ENCODE measurements at places on chromosomes 1 and 21.
A peak's percentile ranks its signal among the peaks of the same experiment; 100 is the strongest.

GRCh38 chr1:168477792-168478191 lies 66.0 kb downstream of the XCL2 start:
- no peak for DNase-seq

GRCh38 chr1:237050915-237051314 lies 8.9 kb downstream of the RYR2 start:
- DNase-seq, result no peak

GRCh38 chr1:108208724-108209446 lies 8.7 kb upstream of the SLC25A24 start:
- no peak for DNase-seq

- DNase-seq, result no peak
Measured at GRCh38 chr1:37725851-37726613, 33.7 kb downstream of the CDCA8 start.

DNA sequence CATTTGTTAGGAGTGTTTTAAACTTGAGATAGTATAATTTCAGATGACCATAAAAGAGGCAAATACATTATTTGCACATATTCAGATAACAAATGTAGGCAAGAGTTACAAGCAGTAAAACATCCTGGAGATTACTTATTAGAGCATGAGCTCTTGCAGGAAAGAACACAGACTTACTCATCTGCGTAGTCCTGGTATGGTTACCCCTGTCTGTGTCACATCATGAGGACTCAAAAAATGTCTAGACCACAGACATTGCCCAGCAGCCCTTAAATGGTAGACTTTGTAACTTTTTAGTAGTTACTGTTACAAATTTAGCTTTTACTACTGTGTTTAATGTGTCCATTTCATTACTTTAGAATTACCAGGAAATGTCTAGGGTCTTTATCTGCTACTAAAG lies 12.8 kb downstream of the CACHD1 start:
- no peak for DNase-seq

DNA sequence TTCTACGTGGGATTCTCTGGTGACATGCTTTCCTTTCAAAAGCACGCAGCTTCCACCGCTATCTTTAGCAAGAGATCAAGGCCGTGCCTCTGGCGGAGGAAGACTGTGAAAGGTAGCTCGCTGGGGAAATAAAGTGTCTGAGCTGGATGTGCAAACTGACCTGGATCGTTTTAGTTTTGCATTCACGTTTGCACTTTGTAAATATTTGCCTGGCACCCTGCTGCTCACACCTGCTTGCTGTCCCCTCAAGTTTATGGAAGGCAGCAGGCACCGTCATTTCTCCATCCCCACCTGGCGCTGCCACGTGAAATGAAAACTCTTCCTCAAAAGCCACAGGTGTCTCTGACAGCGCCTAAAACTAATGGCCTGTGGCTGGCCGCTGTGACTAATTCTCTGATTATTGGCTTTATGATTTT lies 44.0 kb upstream of the TARDBP start:
- DNase-seq, result no peak

GRCh38 chr1:145714524-145715111 lies 4.7 kb upstream of the CD160 start:
- DNase-seq, result no peak

DNA sequence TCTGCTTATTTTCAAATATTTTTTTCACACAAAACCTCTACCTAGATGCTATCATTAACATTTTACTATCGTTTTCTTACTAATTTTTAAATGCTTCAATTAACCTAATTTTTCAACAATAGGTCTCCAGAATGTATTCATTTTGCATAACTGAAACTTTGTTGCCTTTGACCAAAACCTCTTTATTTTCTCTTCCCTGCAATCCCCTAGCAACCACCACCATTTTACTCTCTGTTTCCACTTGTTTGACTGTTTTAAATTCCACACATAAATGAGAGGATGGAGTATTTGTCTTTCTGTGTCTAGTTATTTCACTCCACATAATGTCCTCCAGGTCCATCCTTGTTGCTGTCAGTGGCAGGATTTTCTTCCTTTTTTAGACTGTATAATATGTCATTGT lies 9.5 kb upstream of the F13B start:
- DNase-seq, result no peak

GRCh38 chr21:27700974-27701614 lies 734.2 kb upstream of the ADAMTS5 start:
- DNase-seq, result peak; percentile 95

DNA sequence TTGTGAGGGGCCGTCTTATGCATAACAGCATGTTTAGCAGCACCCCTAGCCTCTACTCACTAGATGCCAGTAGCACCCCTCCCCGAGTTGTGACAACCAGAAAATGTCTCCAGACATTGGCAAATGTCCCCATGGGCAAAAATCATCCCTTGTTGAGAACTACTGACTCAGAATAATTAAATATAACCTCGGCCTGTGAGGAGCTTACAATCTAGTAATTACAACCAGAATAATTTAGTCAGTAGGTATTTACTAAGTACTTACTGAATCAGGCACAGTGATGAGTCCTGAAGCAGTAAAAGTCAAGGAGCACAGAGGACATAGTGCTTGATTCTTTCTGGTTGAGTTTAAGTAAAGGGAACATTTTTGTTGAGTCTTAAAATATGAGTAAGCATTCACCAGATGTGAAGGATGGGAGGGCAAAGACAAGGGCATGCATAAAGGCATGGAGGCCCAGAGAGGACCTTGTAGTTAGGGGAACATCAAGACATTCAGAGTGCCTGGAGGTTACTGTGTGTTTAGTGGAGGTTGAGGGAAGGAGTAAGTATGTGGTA lies 44.1 kb upstream of the KCNQ4 start:
- peak; percentile 54 for DNase-seq

- DNase-seq, result peak; percentile 42
Measured at GRCh38 chr1:178818416-178818815, 52.5 kb downstream of the ANGPTL1 start.

GRCh38 chr21:44304877-44305293 lies 5.0 kb downstream of the PFKL start:
- DNase-seq, result peak; percentile 72

DNA sequence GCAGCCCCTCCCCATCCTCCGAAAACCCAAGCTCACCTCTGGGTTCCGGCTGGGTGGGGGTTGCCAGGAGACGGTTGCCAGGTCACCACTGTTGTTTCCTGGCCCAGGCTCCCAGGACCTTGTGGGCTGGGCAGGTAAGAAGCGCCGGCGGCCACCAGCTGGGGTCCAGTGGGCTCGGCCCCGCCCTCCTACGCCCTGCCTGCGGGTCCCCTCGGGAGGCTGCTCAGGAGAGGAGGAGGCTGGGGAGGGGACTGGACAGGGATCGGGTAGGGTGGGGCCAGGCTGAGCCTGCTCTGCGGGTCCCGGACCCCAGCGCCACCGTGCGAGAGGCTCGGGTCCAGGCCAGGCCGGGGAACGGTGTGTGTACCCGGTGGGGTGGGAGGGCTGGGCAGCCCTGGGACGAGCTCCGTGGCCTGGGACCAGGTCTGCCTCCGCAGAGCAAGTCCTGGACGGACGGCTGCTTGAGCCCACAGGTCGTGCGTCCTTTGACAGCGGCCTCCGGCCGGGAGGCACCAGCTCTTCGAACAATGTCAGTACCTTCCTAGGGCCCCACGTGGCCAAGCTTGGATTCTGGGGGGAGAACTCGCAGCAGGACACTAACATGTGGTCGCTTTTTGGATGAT lies at the start of gene TTLL10:
Gene TTLL10 (plus strand): TSS at position 88 of the 623 bp plus-strand sequence. CDS start 5,336 bp downstream, outside the sequence.
- no peak for DNase-seq

- no peak for DNase-seq
Measured at GRCh38 chr1:47774986-47775834, 222.0 kb downstream of the TRABD2B start.

GRCh38 chr1:23100074-23100748 lies 68.4 kb downstream of the LUZP1 start:
- DNase-seq, result peak; percentile 96

DNA sequence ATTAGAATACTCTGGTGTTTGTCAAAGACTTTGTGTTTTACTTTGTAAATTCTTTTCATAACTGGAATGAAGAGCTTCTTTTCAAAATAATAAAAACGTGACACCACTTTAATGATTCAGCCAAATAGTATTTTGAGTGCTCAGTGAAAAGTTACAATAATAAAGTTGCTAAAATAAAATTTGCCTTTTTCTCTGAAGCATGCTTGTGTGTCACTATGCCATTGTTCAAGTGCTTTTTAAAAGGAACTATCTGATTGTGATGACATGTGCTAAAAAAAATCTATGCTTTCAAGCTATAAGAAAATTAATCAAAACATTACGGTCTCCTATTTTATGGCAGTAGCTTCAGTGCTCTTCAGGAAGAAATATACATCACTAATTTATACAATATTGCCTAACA lies 1290.5 kb upstream of the B3GALT2 start:
- DNase-seq, result peak; percentile 47

DNA sequence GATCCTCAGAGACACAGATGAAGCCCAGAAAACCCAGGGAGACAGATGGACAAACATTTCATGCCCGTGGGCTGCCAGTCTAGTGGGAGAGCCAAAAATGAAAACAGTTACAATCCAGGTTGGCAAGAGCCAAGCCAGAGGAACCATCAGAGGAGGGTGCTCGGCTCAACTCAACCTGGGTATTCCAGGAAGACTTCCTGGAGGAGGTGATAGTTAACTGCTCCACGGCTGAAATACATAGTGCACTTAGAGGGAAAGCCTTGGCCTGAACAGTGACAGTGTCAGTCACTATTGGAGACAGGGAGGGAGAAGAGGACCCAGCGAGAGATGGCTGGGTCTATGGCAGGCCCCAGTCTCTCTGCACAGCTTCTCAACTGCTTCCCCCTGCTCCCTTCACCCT lies 1.9 kb downstream of the ARHGEF19 start:
- DNase-seq, result no peak

DNA sequence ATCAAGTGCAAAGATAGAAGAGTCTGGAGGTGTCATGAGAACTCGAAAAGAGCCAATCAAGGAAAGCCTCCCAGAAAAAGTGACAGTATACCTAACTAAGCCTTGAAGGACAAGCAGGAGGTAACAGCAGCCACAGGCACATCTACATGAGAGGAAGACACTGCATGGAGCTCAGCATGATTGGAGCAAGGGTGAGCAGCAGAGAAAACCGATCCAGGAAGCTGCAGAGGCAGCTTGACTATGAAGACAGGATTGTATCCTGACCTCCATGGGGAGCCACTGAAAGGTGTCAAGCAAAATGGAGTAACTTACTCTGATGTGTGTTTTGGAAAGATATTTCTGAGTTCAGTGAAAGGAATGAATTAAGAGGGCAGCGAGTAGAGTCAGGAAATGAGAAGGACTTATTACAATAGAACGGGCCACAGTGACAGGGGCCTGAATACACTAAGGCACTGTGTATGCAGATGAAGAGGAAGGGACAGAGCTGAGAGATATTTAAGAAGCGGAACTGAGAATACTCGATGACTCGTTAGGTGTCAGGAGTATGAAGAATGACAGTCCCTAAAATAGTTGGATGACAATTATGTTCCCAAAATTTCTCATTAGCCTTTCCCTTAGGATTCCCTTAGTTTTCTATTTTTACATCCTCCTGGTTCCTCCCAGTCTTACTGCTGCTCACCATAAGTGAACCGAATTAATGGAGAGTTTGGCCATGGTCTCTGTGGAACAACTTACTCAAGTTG lies 139.3 kb upstream of the NFIA start:
- DNase-seq, result no peak

GRCh38 chr1:162954824-162955223 lies 93.8 kb upstream of the CCDC190 start:
- DNase-seq, result peak; percentile 20

DNA sequence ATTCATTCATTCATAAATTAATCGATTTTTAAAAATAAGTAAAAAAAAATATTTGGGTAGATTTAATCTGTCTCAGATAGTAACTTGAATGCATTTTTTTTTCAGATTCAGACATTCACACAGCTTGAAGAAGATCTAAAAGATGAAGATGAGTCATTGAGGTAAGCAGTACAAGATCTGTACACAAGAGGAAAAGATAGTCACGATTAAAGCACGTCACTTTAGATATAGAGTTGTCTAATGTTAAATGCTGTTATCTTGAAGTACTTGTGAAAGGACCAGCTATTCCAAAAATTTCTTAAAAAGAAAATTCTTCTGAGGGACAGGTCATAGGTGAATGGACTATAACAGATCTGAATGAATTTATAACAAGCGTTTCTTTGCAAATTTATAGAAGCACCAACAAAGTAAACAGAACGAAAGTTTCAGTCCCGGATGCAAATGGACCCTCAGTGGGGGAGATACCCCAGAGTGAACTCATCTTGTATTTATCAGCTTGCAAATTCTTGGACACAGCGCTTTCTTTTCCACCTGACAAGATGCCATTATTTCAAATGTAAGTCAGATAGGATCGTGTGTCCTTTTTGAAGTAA lies 31.2 kb upstream of the MORC3 start:
- no peak for DNase-seq

DNA sequence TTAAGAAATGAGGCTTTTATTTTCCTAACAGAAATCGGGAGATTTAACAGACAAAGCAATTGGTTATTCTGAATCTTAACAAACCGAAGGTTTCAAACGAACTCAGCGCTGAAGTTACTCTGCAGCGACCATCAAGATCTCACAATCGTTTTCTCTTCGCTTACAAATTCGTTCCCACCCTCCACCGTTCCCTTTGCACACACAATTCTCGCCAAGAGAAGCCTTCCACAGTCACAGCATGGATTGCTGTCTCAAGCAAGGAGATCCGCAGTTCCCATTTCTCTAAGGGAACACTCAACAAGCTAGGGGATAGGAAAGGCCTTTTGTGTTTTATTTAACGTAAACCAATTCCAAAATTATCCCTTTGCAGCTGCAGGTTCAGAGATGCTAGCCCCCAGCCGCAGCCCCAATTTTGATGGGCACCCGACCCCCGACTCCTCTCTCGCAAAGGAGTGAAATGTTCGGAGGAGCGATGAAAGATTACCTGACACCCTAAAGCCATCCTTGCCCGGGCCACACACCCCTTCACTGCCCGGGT lies 755 bp downstream of the FBXO42 start:
- no peak for DNase-seq

GRCh38 chr1:22071511-22071910 lies 19.0 kb downstream of the CDC42 start:
- DNase-seq, result no peak

DNA sequence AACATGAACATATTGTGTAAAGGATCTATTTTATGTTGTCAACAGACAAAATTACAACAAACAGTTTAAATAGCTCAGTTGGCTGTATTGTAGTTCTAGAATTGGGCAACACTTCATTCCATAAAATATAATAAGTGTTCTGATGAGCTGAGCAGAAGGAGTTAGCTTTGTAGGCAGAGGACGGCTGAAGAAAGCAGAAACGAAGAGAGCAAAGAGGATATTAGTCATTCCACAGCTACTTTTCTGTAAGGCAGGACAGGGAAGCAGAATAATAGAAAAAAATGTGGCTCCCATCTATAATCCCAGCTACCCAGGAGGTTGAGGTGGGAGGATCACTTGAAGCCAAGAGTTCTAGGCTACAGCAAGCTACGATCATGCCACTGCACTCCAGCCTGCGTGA lies 20.2 kb upstream of the IVNS1ABP start:
- DNase-seq, result peak; percentile 69

DNA sequence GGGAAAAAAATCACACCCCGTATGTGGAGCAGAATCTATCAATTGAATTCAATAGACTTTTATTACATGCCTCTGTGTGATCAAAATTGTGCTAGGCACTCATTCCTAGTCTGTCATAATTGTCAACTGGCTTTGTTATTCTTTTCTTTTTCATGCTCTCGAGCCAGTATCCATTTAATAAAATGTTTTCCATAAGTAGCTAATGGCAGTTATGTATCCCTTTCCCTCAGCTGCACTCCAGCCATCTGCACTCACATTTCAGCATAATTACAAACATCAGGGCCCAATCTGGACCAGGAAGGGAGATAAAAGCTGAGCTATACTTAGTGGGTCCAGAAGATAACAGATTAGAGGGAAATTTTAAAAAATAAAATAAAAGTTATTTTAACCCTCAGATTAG lies 15.9 kb downstream of the RGS5 start:
- DNase-seq, result no peak
